ENCODE measurements at places on chromosomes 2 and 18.

DNA sequence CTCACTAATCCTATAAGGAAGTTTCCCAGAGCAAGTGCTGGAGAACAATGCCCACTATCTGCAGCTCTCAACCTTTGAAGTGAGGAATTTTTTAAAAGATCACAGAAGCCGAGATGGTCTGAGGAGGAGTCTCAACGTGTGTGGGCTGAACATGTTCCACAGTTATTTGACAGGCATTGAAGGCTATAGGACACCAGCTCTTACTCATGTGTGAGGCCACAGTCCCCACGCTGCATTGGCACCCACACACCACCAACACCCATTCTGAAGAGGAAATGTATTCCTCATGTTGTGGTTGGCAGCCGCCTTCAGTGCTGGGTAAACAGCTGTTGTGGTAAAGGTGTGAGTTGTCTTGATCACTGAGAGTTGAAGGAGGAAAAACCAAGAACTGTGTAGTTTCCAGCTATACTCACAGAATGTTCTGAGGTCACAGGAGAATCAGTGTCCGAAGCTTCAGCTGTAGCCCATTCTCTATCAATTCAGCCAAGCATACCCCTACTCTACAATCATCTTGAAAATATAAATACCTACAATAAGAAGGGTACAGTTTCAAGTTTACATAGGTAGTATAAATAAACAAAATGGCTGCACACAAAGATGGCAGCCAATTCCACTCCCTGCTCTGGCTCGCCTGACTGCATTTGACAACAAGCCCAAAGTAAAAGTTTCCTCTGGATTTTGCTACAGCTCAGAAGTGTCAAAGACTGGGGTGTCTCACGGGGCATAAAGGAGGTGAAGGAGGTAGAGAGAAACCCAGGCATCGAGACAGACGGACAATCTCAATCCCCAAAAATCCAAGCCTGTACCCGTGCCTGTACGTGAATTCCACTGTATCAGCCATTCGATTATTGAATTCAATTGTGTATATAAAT, 12.1 kb downstream of the CD226 start:
- DNase-seq, result no peak

- no peak for DNase-seq
Observed at GRCh38 chr18:75483662-75484061, 56.2 kb upstream of the SMIM21 start.

GRCh38 chr2:33190393-33190937, 243.7 kb downstream of the LTBP1 start:
- no peak for DNase-seq

DNA sequence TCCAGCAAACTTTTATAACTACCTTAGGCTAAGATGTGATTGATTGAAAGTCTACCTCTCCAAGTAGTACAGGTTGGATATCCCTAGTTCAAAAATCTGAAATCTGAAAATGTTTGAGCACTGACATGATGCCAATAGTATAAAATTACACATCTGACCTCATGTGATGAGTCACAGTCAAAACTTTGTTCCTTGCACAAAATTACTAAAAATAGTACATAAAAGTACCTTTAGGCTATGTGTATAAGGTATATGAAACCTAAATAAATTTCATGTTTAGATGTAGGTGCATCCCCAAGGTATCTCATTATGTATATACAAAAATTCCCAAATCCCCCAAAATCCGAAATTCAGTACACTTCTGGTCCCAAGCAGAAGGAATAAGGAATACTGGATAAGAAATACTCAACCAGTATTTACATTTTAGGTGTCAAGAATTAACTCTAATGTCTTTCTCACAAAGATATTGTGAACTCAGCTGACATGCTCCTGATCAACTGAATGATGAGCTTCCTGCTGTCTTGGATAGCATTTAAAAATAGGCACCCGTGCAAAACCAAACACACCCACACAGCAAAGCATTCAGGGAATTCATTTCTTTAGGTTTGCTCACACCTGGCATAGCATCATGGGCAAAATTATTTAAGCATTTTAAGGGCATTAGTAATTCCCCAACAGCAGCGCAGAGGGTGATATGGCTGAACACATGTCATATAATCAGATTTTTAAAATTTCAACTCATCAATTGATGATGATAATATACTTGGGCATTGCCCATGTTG, 497.4 kb upstream of the MEIS1 start:
- DNase-seq, result no peak

- no peak for DNase-seq
Observed at GRCh38 chr18:6963452-6964097, 154.0 kb downstream of the LAMA1 start.

DNA sequence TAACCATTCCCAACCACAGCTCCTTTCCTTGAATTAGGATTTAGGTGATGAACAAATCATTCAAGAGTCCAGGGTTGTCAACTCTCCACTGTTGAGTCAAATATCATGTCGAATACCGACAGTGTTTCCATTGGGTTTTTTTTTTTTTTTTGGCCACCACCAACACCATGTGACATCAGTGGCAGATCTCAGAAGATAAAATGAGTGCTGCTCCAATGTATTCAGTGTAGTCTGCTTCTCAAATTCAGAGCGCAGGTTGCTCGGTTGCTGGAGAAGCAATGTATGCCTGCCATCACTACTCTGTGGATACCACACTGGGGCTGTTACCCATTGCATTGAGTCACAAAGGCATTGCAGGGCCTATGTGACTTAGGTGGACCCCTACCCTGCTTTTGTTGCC, 10.8 kb upstream of the ATL2 start:
- DNase-seq, result no peak

GRCh38 chr18:21218862-21219261, 23.2 kb upstream of the GREB1L start:
- no peak for DNase-seq

DNA sequence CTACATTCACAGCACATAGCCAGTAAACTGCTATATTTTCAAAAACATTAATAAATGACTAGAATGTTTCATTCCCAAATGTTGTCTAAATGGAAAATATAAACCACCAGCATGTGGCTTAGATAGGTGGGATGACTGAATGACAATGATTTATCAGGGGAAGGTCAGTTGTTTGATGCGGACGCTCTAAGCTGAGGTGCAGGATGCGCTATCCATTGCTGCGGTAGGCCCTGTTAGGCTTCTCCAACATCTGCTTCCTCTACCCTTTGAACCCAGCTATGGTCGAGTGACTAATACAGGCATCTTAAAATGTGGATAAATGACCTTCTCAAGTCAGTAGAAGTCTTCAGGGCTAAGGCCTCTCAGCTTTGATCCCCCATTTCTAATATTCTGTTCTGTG, 584.2 kb downstream of the CMPK2 start:
- no peak for DNase-seq

- no peak for DNase-seq
Observed at GRCh38 chr2:212448698-212449097, 89.9 kb downstream of the ERBB4 start.

DNA sequence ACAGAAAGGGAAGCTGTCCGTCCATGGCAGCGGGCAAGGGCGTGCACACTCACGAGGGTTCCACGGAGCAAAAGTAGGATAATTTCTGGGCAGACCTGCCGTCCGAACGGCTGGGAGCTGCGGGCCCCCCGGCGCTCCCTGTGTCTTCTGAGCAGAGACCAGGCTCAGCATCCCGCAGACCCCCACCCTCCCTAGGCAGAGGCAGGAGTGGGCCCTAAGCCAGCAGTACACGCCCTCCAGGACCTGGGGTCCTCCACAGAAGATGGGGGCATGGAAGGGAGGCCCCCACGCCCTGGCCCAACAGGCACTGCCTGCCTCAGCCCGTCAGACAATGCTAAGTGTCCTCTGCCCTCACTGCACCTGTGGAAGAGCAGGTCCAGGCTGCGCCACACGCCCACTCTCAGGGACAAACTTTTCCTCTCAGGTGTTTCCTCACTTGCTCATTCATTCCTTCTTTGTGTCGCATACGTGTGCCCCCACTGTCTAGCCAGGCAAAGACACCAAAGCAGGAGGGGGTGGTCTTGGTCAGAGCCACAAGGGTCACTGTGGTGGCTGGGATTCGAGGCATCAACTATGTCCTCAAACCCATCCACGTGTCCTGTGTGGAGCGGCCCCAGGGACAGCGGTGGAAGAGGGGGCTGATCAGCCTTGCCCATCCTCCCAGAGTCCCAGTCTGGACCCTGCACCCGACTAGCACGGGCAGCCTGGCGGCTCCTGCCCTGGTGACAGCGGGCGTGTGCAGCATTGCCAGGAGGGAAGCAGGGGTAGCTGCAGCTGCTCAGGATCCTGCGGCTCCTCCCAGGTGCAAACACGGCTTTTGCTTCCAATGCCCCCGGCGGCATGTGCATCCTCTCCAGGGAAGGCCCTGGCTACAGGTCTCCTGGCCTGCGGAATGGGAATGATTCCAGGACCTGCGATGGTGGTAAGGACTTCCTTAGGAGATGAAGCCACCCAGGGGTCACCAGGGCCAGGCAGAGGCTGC, 2.4 kb upstream of the GPC1 start:
- DNase-seq, result no peak

GRCh38 chr2:75340560-75340959, 141.2 kb upstream of the TACR1 start:
- DNase-seq, result no peak

DNA sequence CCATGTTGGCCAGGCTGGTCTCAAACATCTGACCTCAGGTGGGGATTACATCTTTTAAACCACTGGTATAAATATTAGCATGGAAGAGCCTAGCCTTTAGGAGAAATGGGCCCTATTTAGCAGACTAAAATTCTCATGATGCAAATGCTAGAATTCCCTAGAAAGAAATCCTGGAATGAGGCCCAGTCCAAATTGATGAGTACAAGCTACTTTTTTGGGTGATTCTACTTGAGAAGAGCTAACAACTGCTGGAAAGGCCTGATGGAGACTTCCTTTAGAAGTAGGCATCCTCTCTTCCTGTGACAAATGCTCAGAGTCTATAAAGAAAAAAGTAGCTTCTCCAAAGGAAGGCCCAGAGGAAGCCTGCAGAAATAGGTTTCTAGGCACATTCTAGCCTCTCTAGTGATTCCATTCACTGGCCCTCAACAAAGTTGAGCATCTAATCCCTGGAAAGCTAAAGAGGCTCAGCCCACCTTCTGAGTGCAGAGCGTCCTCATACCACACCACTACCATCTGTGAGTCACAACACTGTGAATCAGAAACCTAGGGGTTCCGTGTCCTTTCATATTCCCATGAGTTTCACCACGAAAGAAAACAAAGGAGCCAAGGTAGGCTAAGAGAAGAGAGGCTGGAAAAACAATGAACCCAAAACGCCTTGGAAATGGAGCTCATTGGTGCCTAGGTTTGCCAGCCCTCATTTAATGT, 183.1 kb downstream of the C1D start:
- DNase-seq, result no peak

DNA sequence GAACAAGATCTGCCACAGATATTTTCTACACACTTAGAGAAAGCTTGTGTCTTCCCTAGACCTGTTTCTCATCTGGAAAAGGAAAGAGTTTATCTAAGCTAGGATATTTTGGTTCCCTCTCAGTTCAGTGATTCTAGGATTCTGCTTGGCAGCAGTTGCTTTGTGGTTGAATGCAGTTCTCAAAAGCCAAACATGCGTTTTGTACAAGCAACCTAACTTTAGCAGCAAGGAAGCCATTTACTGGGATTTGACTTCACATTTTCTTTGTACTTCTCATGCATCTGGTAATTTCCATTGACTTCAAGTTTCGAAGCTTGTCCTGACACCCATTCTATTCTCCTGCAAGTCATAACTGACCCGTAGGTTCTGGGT, 33.3 kb downstream of the VSNL1 start:
- no peak for DNase-seq

DNA sequence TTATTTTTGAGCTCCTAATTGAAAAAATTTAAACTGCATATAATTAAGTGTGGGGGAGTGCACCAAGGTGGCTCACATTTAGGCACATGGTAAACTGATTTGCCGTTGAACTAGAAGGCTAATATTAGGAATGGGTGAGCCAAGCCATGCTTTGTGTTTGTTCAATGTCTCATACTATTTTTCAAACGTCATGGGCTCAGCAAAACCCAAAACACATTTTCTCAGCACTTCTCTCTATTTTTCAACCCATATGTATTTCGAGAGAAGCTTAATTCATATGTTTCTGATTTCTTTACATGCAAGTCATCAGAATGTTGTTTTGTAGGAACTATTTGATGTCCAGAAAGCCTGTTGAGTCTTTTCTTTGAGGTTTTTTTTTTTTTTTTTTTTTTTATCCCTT, 291.2 kb downstream of the TCF4 start:
- DNase-seq, result no peak

DNA sequence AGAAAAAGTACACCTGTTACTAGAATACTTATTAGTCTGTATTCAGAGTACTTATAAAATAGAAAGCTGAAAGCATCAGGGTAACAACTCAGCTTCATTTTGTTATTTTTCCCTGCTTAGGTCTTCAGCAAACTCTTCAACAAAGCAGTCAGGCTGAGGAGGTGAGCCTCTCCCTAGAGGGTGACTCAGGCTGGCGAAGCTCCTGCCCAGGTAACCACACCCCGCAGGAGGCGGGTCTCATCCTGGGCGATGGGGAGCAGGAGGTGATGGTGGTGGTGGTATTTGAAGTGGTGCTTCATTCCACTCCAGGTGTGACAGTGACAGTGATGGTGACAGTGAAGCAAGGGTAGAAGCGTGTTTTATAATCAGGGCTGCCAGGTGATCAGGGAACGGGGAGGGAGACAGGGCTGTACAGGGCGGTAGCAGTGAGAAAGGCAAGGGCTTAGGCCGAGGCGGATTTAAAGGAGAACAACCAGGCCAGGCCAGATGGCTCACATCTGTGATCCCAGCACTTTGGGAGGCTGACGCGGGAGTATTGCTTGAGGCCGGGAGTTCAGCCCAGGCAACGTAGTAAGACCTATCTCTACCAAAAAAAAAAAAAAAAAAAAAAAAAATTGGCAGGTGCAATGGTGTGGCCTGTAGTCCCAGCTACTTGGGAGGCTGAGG, 127.1 kb downstream of the SOCS6 start:
- no peak for DNase-seq

GRCh38 chr2:10402062-10402585, 46.0 kb downstream of the ODC1 start:
- DNase-seq, result no peak

DNA sequence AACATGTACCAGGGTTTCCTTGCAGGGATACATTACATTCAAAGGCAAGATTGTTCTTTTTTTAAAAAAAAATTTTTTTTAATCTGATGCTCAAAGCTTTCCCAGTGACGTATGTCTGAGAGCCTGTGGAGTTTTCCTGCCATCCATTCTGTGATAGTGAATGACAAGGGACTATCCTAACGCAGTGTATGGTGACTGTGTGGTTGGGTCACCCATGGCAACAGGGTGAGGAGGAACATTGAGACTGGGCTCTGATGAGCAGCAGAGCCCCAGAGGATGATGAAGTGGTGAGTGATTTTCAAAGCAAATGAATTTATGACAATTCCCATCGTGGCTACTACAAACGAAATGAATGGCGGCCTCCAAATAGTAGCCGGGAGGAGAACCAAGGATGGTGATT, 28.6 kb upstream of the CTAGE1 start:
- DNase-seq, result no peak

- no peak for DNase-seq
Observed at GRCh38 chr2:205895981-205896655, 189.9 kb downstream of the INO80D start.

DNA sequence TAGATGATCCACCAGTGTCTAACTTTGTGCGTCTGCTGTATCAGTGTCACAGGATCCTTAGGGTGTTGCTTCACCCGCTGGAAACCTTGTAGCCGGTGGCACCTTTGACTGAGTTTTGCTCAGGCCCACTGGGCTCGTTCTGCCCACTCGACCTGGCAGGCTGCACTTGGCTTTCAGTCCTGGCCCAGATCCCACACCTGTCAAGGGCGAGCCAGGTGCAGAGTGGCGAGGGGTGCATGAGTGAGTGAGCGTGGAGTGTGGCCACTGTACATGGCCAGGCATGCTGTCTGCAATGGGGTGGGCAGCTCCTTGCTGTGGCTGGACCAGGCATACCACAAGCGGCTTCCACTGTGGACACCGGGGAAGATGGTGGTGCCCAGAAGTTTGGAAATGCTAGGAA, 179.0 kb downstream of the FAM210A start:
- no peak for DNase-seq
